Large intestine (tissue), 12 donors: ENCODE measurements at places on chromosomes 7 and 10. TPM values are rescaled to one million over a fixed set of nuclear protein-coding genes. Genes with fewer than 3 reads are reported as not detected.

Gene OR2A1
- 0.94 TPM for polyA plus RNA-seq

Gene LIPK
- not detected for polyA plus RNA-seq

Gene LSM5
- polyA plus RNA-seq, result 70.1 TPM

Gene UCN3
- 11.4 TPM for polyA plus RNA-seq

Gene SEMA3D
- polyA plus RNA-seq, result 14.4 TPM

Gene AKR1E2
- 1.8 TPM for polyA plus RNA-seq

Gene TLX1
- 0.57 TPM for polyA plus RNA-seq

Gene VPS50
- polyA plus RNA-seq, result 22.5 TPM

Gene ITGA8
- polyA plus RNA-seq, result 9.5 TPM

Gene EN2
- polyA plus RNA-seq, result not detected

Gene ALOX5
- 17.6 TPM for polyA plus RNA-seq

Gene COL28A1
- polyA plus RNA-seq, result 4.0 TPM

Gene TMEM196
- polyA plus RNA-seq, result 0.79 TPM

Gene MYO1G
- polyA plus RNA-seq, result 2.2 TPM

Gene SYT15
- 2.5 TPM for polyA plus RNA-seq

Gene ANKIB1
- polyA plus RNA-seq, result 38.2 TPM

Gene CFAP70
- 5.3 TPM for polyA plus RNA-seq

Gene PPIA
- polyA plus RNA-seq, result 1,462 TPM

Gene EMX2
- polyA plus RNA-seq, result not detected

Gene MSS51
- polyA plus RNA-seq, result 3.6 TPM

Gene DDX56
- polyA plus RNA-seq, result 97.1 TPM

Gene SPDYE5
- polyA plus RNA-seq, result 2.0 TPM

Gene METTL27
- 7.6 TPM for polyA plus RNA-seq
